ENCODE measurements at places on chromosomes 12 and 14. TPM values are rescaled to one million over a fixed set of nuclear protein-coding genes. Genes with fewer than 3 reads are reported as not detected.

Gene LUM
- total RNA-seq = 0.21 TPM

Gene CCDC197
- total RNA-seq = not detected

Gene PYGL
- total RNA-seq = 110 TPM

Gene OTOGL
- not detected for total RNA-seq

Gene CACNA1C
- total RNA-seq = not detected

Gene LRRIQ1
- total RNA-seq = 0.24 TPM

Data from tracheal epithelial cell (primary cell).